Endothelial cell (in vitro differentiated cells): ENCODE measurements at places on chromosomes 4 and X. TPM values are rescaled to one million over a fixed set of nuclear protein-coding genes. Genes with fewer than 3 reads are reported as not detected.

Gene ASB11
- not detected for total RNA-seq

Gene EBP
- total RNA-seq: 66.0 TPM

GRCh38 chrX:100358766-100359165 is 51.3 kb downstream of the PCDH19 start:
- no peak overlapping the region for H3K4me3 ChIP-seq
- no peak for DNase-seq
- H3K36me3 ChIP-seq: no peaks in the 10 kb centered on the region
- H3K4me1 ChIP-seq: peaks cover 15% of the 10 kb centered on the region

- no peaks in the 10 kb centered on the region for H3K36me3 ChIP-seq
- no peaks in the 10 kb centered on the region for H3K4me1 ChIP-seq
- H3K27ac ChIP-seq: no peak overlapping the region
- no peak for DNase-seq
- H3K27me3 ChIP-seq: no peaks in the 10 kb centered on the region
- no peak overlapping the region for H3K4me3 ChIP-seq
These were observed 387.6 kb upstream of the ZFP42 start for GRCh38 chr4:187608001-187608421.

DNA sequence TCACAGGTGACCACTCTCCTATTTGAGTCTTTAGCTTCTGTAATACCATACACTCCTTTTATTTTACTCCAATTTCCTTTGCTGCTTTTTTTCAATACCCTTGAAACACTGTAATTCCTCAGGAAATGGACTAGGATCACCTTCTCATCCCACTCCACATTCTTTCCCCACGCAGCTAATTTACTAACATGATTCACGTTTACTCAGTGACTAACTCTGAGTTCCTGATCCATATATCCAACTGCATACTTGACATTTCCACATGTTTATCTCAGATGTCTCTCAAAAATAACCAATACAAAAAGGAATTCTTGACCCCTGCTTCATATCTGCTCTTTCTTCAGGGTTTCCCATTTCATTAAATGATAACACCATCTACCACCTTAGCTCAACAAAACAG is 19.9 kb downstream of the RPS6KA6 start:
- no peak for DNase-seq
- H3K36me3 ChIP-seq: no peaks in the 10 kb centered on the region

DNA sequence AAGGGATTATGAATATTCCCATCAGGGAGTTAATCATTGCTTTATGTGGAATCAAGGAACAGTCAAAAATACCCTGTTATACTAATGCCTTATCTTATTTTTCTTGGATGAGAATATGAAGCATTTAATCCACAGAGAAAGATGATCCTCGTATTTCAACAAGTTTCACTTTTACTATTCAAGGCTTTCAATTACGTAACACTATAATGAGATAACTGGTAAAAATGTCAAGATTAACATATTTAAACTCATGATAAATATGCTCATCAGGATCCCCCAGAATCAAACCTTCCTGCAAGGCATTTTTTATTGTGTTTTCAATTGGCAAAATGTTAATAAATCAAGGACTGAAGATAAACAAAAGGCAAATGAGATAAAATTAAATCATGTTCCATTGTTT is 5.1 kb downstream of the ZXDA start:
- H3K27me3 ChIP-seq: no peaks in the 10 kb centered on the region
- peaks cover 3% of the 10 kb centered on the region for H3K4me1 ChIP-seq
- H3K4me3 ChIP-seq: no peak overlapping the region

Gene JCHAIN
- total RNA-seq: not detected

GRCh38 chrX:68865300-68865699 is 36.5 kb downstream of the EFNB1 start:
- H3K27ac ChIP-seq: no peak overlapping the region
- no peaks in the 10 kb centered on the region for H3K4me1 ChIP-seq
- no peak overlapping the region for H3K4me3 ChIP-seq

Gene PRDX4
- 74.6 TPM for total RNA-seq

- DNase-seq: no peak
- H3K27me3 ChIP-seq: no peaks in the 10 kb centered on the region
- no peak overlapping the region for H3K27ac ChIP-seq
- H3K4me3 ChIP-seq: no peak overlapping the region
- no peaks in the 10 kb centered on the region for H3K36me3 ChIP-seq
- peaks cover 2% of the 10 kb centered on the region for H3K4me1 ChIP-seq
These were observed 30.4 kb upstream of the TMSB15A start for GRCh38 chrX:102546828-102547493.
